GM13977 (cell line): ENCODE measurements at places on chromosomes 2 and 18.

GRCh38 chr2:61704364-61704763 lies 149.5 kb downstream of the FAM161A start:
- DNase-seq, result no peak

- no peak for DNase-seq
These were observed 48.0 kb upstream of the NFE2L2 start for GRCh38 chr2:177312562-177312961.

GRCh38 chr2:202014759-202015211 lies 18.9 kb upstream of the FZD7 start:
- DNase-seq, result no peak

DNA sequence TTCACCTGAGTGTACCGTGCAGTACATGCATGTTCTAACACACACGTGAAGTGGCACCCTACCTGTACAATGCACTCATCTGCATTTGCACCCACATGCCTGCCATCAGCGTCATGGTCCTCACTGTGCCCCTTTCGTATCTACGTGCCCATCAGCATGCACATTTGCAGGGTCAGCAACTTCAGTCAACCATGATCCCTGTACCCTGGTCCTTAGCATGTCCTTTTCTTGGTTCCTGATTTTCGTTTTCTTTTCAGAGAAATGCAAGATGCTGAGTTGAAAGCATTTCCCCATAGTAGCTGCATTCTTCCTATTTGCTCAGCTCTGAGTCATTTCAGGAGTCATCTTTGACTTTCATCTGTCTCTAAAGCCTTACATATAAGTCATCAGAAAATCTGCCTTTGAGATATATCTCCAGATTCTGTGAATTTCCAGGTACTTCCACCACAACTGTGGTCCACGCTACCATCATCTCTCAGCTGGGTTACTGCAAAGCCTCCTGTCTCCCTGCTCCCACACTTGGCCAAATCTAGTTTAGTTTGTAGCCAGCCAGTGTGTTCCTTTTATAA lies 14.7 kb upstream of the PUM2 start:
- DNase-seq, result peak; percentile 63

- no peak for DNase-seq
These were observed 122.3 kb upstream of the DOCK10 start for GRCh38 chr2:225164401-225165050.

GRCh38 chr2:235051436-235052260 lies 99.8 kb downstream of the SH3BP4 start:
- no peak for DNase-seq

DNA sequence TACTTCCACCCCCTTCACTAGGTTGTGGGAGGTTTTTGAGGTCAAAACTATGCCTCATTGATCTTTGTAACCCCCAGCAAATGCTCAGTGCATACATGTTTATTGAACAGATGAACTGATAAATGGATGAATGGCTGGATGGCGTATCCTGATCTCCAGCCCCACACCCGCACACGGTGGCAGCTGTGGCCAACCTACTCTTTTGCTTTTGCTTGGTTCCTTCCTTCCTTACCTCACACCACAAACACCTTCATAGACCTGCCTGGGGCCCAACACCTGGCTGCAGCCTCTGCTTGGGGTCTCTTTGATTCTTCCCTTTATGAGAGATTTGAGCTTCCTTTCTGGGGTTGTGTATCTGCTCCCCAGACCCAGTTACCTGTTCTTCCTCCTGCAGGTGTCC lies 25.9 kb downstream of the SPP2 start:
- no peak for DNase-seq

- peak; percentile 32 for DNase-seq
These were observed 19.6 kb upstream of the RPIA start for GRCh38 chr2:88671786-88672427.

DNA sequence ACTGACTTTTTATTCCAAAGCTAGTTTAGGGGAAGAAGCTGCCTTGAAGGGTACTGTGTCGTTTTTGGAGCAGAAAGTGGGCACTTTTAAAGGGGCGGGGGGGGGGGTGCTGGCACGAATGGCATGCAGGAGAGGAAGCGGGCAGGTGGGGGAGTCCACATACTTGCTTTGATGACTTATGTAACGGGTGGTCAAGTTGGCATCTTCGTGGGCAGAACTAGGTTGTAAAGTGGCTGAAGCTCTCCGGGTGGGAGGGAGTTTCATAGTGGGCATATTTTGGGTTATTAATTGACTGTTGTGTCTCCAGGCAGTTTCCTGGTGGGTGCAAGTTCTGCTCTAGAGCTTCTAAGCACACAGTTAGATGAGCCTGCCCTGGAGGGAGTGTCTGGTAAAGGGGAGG lies 19.9 kb downstream of the PCARE start:
- DNase-seq, result no peak

GRCh38 chr18:53458944-53459580 lies 765.4 kb downstream of the MBD2 start:
- no peak for DNase-seq

- DNase-seq, result no peak
These were observed 53.1 kb downstream of the RHBDD1 start for GRCh38 chr2:226888971-226889370.

- DNase-seq, result no peak
These were observed 96.3 kb downstream of the BCL2L11 start for GRCh38 chr2:111216811-111217652.

DNA sequence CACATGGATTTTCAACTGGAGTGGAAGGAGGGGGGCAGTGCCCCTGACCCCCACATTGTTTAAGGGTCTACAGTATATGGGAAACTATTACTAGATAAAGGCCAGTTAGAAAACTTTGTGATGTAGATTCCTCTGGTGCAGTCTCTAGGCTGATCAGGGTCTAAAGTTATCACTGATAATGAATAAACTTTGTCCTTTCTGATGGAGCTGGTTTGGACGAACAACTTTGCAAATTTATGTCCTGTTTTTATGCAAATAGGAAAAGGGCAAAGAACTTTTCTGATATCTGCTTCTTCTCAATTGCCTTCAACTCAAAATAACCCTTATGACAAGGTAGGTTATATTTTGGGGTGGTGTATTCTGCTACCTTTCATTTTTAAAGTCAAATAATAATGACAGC lies 829.2 kb upstream of the ACVR2A start:
- no peak for DNase-seq

- DNase-seq, result no peak
These were observed 20.5 kb downstream of the SH2D6 start for GRCh38 chr2:85439025-85439472.

DNA sequence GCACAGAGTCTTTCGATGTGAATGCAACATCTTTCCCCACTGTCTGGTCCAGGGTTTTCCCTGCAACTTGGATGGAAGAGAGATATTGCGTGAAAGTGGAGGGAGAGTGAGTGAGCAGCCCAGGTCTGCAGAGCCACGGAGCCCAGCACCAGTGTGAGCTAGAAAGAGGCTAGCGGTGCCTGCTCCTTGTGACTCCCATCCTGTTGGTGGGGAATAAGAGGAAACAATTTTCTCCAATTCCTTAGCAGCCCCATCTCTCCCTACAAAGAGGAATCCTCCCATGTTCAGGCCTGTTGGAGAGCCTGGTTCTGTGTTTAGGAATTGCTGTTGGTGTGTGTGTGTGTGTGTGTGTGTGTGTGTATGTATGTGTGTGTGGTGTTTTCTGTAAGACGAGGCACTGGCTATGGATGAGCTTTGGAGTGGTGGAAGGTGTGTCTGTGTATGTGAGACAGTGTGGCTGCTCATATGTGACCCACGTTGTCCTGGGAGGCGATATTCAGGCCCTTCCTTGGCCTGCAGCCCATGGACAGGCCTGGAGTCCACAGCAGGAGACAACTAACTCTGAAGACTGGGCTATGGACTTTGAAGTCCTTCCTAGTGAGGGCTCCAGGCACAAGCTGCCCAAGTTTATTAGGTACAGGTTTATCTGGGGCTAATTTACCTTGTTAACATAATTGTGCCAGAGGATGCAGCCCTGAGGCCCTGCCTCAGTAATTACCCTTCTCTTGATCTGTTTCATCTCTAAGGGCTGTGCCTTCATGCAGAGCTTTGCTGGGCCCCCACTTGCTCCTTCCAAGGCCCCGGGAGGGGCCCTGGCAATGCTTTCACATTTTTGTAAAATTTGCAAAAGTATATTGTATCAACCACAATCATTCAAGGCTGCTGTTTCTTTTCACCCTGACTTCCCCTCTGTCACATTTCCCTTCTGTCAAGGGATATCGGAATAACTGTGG lies 88.6 kb upstream of the HAAO start:
- DNase-seq, result no peak

DNA sequence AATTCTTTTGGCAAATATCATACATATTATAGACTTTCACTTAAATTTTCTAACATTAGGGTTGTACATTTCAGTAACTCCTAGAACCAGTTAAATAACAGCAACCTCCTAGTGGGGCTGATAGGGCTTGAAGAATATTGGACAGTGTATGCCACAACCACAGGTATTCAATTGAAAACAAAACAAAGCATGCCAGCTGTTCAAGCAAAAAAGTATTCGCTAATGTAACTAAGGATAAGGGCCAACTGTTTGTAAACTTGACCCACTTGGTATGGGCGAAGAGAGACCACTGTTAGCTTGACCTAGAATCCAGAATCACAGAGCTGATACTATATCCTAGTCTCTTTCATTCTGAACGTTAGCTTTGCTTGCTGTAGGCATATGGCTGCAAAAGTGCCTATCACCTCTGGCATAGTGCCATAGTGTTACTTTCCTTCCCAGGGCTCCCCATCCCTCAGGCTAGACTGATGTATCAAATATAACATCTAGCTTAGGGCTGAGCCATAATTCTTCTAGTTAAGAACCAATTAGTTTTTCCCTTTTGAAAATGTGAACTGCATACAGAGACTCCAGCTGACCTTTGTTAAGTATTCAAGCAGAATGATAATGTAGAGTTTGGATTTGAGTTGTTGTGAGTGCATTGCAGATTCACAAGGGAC lies 458.8 kb upstream of the NRXN1 start:
- no peak for DNase-seq

GRCh38 chr2:10030311-10030736 lies 13.0 kb upstream of the KLF11 start:
- DNase-seq, result no peak

DNA sequence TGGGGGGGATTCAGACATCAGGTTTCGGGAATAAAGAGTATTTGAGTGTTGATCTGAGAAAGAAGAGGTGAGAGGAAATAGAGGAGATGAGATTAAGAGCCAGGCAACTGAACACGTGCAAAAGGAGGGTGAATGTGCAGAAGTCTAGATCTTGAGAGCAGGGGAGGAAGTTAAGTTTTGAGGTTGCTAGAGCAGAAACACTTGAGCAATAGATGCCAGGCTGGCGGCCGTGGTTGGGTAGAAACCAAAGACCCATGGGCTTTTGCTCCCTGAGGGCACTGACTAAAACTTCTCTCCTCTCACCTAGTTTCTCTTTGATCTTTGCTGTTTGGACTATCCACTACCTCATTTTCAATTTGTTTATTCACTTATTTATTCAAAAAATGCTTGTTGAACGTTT lies 116.0 kb downstream of the CDC42EP3 start:
- no peak for DNase-seq

- DNase-seq, result no peak
These were observed 118.8 kb downstream of the FSHR start for GRCh38 chr2:49035481-49035880.

DNA sequence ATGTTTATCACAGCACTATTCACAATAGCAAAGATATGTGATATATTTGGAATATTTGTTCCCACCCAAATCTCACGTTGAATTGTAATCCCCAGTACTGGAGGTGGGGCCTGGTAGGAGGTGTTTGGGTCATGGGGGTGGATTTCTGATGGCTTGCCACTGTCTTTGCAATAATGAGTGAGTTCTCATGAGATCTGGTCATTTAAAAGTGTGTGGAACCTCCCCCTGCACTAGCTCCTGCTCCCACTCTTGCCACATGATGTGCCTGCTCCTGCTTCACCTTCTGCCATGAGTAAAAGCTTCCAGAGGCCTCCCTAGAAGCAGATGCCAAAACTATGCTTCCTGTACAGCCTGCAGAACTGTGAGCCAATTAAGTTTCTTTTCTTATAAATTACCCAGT lies 72.2 kb upstream of the DYNC1I2 start:
- no peak for DNase-seq

DNA sequence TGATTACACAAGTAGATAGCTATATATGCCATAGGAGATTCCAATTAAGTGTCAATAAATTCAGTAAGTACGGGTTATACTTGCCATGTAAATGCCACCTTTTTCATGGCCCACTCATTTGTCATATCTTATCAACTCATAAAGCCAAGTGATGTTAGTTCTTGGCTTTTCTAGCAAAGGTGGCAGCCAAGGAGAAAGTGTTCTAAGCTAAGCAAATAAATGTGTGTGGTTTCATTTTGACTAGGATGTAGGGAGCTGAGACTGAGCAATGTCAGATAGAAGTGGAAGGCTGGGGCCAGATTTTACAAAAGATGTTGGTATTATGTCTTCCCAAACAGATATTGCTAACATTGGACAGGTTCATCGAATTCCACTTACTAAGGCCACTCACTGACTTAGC lies 952.0 kb downstream of the SLC4A3 start:
- DNase-seq, result no peak

DNA sequence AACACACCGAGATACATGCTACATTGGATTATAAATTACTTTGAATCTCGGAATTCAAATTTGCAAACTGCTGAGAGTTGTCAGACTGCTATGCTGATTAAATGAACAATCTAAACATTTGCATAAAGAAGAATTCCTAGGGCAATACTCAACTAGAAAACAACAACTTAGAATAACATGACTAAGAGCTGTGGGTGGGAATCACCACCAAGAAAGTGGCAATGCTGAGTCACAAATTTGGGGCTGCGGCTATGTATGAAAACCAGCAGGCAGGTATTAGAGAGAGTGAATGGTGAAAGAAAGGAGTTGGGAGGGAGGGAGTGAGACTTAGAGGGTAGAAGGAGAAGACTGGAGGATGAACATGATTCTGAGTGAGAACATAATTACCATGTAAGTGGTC lies 559.5 kb downstream of the PIK3C3 start:
- no peak for DNase-seq

GRCh38 chr2:73983322-73984202 lies 1.1 kb upstream of the TET3 start:
- peak; percentile 52 for DNase-seq

DNA sequence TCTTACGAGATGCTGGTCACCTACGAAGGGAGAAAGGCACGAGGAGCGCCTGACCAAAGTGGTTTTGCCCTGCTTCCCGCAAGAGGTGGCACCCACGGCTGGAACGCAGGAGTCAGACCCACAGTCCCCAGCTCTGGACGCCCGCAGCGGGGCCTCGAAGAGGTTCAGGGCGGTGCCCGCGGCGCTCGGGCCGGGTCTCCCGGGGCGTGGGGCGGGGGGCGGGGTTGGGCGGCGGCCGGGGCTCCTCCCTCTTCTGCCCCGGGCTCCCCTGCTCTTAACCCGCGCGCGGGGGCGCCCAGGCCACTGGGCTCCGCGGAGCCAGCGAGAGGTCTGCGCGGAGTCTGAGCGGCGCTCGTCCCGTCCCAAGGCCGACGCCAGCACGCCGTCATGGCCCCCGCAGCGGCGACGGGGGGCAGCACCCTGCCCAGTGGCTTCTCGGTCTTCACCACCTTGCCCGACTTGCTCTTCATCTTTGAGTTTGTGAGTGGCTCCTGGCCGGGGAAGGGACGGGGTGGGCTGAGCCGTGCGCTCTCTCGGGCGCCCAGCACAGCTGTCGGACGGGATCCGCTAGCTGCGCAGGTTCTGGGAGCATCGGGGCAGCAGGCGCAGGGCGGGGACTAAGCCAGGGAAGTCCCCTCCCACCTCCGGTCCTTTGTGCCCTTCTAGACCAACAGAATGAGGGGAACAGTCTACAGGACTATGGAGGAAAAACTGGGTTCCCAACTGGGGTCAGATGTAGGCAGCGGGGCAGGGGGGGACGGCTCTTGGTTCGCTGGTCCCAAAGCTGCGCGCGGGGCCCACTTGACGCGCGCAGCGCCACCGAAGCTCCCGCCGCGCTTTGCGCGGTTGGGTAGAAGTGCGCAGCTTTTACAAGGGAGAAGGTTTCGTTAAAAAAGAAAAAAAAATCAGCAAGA lies at the start of gene MAL:
Gene MAL, plus strand, starts transcription at position 303 of the 914 bp plus-strand sequence. Its CDS starts 85 bp downstream, at position 388.
- DNase-seq, result peak; percentile 81
